Urinary bladder (tissue), 4 donors: ENCODE measurements at places on chromosomes 5 and 9. TPM values are rescaled to one million over a fixed set of nuclear protein-coding genes. Genes with fewer than 3 reads are reported as not detected.

Gene MAMDC4
- 3.8 TPM for polyA plus RNA-seq

Gene GPR150
- polyA plus RNA-seq = 0.73 TPM

Gene ARHGEF39
- polyA plus RNA-seq = 1.1 TPM

Gene GFM2
- 14.1 TPM for polyA plus RNA-seq

Gene WNT8A
- not detected for polyA plus RNA-seq

Gene C9orf153
- not detected for polyA plus RNA-seq

Gene CDC14B
- polyA plus RNA-seq = 11.7 TPM
